ENCODE measurements at places on chromosomes 2 and 18.

DNA sequence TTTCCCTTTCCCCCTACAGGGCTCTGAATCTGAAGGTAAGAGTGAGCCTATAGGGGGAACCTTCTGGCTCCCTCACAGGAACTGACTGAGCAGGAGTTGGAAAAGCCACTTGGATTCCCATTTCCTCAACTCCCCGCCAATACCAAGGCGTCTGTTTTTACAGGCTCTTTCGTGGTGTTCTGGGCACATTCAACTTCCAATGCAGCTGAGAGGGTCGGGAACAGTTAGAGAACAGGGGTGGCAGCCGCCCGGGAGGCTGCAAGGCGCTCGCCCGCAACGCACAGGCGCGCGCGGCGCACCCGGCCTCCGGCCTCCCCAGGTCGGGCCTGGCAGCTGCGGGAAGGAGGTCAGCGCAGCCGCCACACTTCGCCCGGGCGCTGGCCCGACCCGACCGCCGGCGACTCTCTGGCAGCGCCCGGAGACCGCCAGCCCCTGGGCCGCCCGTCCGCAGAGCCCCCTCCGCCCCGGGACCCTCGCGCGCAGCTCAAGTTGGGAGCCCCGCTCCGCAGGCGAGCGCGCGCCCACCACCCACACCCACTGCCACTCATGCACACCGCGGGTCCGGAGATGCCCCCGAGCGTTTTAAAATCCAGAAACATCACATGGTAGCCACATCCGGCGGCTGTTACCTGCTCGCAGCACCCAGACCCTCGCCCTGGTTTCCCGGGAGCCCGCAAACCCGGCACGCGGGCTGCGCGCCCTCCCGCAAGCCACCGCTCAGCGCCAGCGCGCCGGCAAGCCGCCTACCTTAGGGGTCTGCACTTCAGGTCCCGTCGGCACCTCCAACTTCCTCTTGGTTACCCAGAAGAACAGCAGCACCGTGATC lies 816 bp downstream of the GALNT14 start:
- no peak for DNase-seq

DNA sequence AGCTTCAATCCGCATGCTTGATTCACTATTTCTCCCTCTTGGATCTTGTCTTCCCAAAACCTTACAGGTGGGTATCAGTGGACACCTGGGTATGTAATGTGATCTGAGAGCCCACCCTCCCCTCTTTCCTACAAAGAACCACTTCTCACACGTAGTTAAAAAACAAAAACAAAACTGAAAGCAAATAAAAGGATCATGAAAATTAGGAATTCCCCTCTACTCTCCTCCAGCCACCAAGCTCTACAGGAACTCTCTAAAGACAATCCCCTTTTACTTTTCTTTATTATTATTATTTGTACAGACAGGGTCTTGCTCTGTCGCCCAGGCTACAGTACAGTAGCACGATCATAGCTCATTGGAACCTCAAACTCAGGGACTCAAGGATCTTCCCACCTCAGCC lies 40.8 kb upstream of the MYO1B start:
- no peak for DNase-seq

GRCh38 chr2:3122525-3122924 lies 255.1 kb downstream of the EIPR1 start:
- no peak for DNase-seq

- DNase-seq, result no peak
These were observed 79.5 kb upstream of the KLF7 start for GRCh38 chr2:207244971-207245925.

GRCh38 chr2:60925994-60926740 lies 44.8 kb downstream of the REL start:
- DNase-seq, result peak; percentile 79

- DNase-seq, result no peak
These were observed 106.7 kb downstream of the DYSF start for GRCh38 chr2:71559828-71560637.

DNA sequence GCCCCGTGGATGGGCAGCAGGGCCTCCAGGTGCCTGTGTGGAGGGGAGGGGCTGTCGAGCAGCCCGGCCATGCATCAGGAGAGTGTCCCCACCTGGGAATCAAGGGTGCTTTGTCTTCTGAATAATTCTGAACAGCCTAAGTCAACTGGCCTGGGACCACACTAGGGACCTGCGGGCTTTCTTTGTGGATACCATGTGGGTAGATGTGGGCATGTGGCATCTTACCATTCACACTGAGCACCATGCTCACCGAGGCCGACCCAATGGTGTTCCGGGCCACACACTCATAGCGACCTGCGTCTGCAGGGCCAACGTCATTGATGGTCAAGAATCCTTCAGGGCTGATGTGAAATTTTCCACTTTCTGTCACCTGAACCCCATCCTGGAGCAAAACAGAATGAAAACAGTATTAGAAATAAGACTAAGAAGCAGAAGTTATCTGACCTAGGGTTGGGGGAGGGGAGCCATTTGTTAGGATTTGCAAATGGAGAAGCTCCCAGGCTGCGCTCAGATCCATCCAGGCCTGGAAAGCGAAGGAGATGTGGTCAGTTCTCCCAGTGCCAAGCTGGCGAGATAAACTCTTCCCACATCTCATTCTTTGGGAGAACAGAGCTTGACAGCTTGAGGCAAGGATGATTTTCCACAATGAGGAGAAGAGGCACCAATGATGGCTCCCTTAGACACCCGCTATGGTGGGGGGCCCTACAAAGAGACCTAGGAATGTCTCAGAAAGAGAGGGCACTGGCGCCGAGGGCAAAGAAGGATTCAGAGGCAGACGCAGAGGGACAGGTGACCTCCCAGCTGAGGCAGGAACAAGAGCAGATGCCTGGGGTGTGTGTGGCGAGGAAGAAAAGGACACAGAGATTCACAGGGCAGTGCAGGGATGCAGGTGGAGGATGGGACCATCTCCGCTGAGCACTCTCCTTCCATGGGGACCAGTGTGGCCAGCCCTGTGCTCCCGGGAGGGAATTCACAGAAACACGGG lies 83.4 kb downstream of the PXDN start:
- DNase-seq, result no peak

DNA sequence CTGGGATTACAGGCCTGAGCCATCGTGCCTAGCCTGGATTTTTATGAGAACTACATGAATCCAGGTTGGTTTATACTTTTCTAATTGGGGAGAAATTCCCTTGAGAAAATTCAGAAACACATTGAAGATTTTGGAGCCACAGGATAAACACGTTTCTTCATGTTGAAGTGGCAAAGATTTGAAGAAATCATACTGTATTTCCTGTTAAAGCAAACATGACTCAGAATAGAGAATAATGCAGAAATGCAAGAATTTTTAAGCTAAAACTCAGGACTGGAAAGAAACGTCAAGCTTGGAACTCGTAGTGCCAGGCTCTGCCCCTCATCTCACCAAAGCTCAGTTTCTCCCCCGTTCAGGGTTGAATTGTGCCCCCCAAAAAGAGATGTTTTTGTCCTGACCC lies 32.1 kb upstream of the TAF1B start:
- no peak for DNase-seq

DNA sequence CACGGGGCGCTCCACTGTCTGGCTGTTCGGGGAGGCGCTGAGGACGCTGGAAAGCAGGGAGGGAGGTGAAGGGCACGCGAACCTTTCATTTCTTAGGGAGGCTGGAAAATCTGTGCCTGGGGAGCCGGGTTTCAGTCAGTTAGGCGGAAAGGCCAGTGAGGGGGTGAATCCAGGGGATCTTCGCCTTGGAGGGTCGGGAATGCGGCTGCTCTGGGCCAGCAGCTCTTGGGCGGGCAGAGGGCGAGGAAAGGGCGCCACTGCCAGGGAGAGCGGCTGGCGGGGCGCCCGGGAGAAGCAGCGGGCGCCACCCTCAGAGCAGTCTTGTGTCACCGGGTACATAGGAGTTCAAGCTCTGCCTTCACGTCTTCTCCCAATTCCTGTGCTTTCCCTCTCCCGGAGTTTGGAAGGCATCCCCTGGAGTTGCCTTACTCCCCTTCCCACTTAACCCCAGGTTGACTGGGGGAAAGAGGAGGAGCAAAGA lies 1.4 kb downstream of the CCDC85A start:
- DNase-seq, result no peak

All from IMR-90 (cell line).